HFFc6 (cell line): ENCODE measurements at places on chromosomes 2 and 18. TPM values are rescaled to one million over a fixed set of nuclear protein-coding genes. Genes with fewer than 3 reads are reported as not detected.

DNA sequence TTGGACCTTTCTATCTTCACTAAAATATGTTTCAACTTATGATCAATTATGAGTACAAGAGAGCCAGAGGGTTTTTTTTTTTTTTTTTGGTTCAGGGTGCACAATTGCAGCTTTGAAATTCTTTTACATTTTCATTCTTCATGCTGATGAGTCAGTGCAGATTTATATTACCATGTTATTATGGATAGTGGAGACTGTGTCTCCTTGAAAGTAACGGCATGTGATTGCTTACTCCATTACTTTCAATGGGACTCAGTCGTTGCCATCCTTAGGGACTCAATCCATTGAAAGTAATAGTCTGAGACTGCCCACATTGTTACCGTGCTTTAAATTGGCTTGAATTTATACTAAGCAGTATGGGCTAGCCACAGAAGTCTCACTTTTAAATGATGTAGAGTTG is 286.5 kb upstream of the FANCL start:
- H3K4me3 ChIP-seq: no peak overlapping the region
- H3K27ac ChIP-seq: no peak overlapping the region
- no peak for DNase-seq
- no peaks in the 10 kb centered on the region for H3K4me1 ChIP-seq
- no peaks in the 10 kb centered on the region for H3K36me3 ChIP-seq
- no peaks in the 10 kb centered on the region; the same call in 1 of the 2 replicates for H3K27me3 ChIP-seq

INPP5D gene
- total RNA-seq: 0.43 TPM in 1 of 2 replicates, not detected in the other

DNA sequence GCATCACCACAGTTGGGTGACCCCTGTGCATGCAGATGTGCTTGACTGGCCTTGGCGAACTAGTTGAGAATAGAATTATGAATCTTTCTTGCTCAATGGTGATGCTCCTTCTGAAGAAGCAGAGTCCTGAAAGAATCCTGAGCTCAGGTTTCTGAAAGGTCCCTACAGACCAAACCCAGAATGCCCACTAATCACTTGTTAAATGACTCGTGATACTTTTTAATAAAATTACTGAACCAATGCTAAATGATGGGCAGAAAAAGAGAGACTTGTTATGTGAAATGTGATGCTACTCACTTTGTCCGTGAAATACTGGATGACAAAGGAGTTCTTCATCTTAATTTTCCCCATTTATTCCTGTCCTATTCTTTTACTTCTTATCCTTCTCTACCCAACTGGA is 263.5 kb upstream of the LRRTM1 start:
- no peaks in the 10 kb centered on the region for H3K27me3 ChIP-seq
- no peaks in the 10 kb centered on the region for H3K4me1 ChIP-seq
- no peak overlapping the region for H3K4me3 ChIP-seq
- H3K36me3 ChIP-seq: no peaks in the 10 kb centered on the region
- H3K27ac ChIP-seq: no peak overlapping the region

DNA sequence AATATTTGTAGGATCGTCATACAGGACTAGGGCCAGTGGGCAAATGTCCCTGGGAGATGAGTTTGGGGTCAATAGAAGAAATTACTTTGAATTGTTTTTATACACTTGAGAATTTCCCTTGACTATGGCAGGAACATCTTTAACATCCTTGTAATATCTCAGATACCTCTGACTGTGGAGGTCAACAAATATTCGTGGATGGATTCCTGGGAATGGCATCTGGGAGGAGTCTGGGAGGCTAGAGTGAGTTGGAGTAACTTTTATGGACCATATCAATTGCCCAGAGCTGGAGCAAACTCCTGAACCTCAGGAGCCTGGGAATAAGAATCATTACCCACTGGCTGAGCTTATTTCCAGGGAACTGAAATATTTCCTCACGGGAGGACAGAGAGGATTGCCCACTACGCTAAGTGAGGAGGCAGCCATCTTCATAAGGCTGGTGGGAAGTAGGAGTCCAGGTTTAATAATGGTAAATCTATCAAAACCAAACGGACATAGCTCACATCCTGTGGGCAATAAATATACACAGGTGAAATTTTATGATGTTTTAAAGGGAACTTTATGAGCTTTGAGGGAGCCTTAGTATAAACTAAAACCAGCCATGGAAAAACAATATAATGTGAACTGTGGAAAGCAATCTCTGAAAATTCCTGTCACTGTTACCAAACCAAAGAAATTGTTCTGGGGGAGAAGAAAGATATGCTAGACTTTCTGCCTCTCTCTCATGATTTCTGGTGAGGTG is 44.4 kb upstream of the LCLAT1 start:
- no peaks in the 10 kb centered on the region for H3K36me3 ChIP-seq
- no peak for DNase-seq
- H3K4me3 ChIP-seq: no peak overlapping the region
- H3K27ac ChIP-seq: no peak overlapping the region
- H3K4me1 ChIP-seq: peaks cover 20% of the 10 kb centered on the region
- peaks cover 6% of the 10 kb centered on the region for H3K27me3 ChIP-seq

DNA sequence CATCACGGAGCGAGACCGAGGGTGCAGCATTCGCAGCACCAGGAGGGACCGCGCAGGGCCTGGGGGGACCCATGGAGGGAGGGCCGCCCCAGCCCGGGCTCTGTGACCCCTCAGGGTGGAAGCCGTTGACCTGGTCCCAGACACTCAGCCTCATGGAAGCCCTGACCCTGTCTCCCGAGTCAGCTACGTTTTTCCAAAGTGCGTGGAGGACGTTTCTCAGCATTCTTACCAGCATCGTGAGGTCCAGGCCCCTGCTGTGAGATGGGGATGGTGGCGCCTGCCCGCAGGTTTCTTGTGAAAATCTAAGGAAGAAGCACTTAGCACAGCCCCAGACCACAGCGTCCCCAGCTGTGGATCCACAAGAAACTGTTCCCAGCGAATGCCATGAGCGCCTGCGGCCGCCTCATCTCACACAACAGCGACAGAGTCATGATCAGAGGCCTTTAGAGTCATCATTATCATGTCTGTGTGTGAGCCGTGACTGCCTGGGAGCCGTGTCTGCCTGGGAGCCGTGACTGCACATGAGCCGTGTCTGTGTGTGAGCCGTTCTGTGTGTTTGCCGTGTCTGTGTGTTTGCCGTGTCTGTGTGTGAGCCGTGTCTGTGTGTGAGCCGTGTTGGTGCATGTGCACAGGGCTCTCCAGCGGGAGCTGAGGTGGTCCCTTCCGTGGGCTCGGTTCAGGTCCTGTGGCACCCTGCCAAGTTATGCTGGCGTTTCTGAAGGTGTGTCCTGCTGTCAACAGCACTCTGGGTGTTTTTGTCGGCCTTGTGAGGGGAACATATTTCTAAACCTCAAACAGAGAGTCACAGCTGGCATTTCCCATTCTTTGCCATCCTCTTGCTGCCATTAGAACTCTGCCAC is 49.2 kb upstream of the KCNG2 start:
- no peaks in the 10 kb centered on the region; the same call in 1 of the 2 replicates for H3K27me3 ChIP-seq
- H3K4me3 ChIP-seq: no peak overlapping the region
- H3K36me3 ChIP-seq: peaks cover 38% of the 10 kb centered on the region

- H3K27me3 ChIP-seq: peaks cover 32% of the 10 kb centered on the region
- H3K4me1 ChIP-seq: no peaks in the 10 kb centered on the region
- H3K36me3 ChIP-seq: no peaks in the 10 kb centered on the region
- no peak overlapping the region for H3K4me3 ChIP-seq
- no peak overlapping the region for H3K27ac ChIP-seq
Measured at GRCh38 chr18:23735021-23735464, 45.8 kb downstream of the LAMA3 start.

POTEJ gene
- not detected in 3 replicates for total RNA-seq

GRCh38 chr2:189579585-189580186 is 900 bp downstream of the SLC40A1 start:
- no peak overlapping the region for H3K27ac ChIP-seq
- peaks cover 42% of the 10 kb centered on the region for H3K27me3 ChIP-seq
- H3K4me1 ChIP-seq: no peaks in the 10 kb centered on the region
- no peak for DNase-seq

GRCh38 chr2:120142528-120143219 is 80.5 kb downstream of the TMEM185B start:
- no peak for DNase-seq
- H3K4me3 ChIP-seq: no peak overlapping the region
- H3K4me1 ChIP-seq: no peaks in the 10 kb centered on the region
- no peaks in the 10 kb centered on the region for H3K36me3 ChIP-seq
- peaks cover 14% of the 10 kb centered on the region for H3K27me3 ChIP-seq

DNA sequence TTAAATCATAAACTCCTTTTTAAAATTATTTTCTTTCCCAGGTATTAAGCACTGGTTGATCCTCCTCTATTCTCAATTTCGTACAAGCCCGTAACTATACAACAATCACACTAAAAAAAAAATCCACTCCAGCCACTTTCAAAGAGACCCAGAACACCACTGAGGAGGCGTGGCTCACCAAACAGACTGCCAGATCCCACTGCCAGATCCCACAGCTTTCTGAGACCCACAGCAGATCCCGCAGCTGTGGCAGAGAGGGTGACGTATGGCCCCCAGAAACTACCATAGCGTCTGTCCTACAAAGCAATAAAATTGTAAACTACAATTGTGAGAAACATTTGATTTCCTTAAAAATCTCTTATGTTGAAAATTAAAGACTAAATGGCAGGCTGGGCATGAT is 230.7 kb upstream of the PXDN start:
- no peaks in the 10 kb centered on the region for H3K4me1 ChIP-seq
- no peak overlapping the region for H3K4me3 ChIP-seq

CYP27A1 gene
- total RNA-seq: 0.13 TPM in 1 of 3 replicates, not detected in the others

BMP10 gene
- not detected in 3 replicates for total RNA-seq

DNA sequence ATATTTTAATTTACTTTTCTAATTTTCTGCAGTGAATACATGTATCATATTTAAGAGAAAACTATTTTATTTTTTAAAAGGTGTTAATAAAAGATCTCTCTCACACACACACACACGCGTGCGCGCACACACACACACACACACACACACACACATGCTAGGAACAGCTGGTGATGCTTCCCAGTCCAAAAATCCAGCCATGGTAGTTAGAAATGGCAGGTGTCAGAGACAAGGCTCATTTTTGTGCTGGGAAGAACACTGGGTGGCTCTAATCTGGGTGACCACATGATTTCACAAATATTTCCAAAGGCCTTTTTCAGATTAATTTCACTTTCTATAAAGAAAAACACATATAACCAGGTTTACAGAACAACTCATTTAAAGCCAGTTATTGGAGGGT is 104.5 kb upstream of the NCK2 start:
- peaks cover 15% of the 10 kb centered on the region for H3K4me1 ChIP-seq
- DNase-seq: no peak
- H3K27me3 ChIP-seq: peaks cover 49% of the 10 kb centered on the region
- no peak overlapping the region for H3K4me3 ChIP-seq
- H3K27ac ChIP-seq: no peak overlapping the region
- H3K36me3 ChIP-seq: no peaks in the 10 kb centered on the region

- H3K27me3 ChIP-seq: peaks cover 2% of the 10 kb centered on the region; the same call in 1 of the 2 replicates
- H3K4me3 ChIP-seq: peak overlapping the region; percentile 68
- DNase-seq: peak; percentile 96
Measured at GRCh38 chr18:29164020-29164706, 987.2 kb upstream of the CDH2 start.

DNA sequence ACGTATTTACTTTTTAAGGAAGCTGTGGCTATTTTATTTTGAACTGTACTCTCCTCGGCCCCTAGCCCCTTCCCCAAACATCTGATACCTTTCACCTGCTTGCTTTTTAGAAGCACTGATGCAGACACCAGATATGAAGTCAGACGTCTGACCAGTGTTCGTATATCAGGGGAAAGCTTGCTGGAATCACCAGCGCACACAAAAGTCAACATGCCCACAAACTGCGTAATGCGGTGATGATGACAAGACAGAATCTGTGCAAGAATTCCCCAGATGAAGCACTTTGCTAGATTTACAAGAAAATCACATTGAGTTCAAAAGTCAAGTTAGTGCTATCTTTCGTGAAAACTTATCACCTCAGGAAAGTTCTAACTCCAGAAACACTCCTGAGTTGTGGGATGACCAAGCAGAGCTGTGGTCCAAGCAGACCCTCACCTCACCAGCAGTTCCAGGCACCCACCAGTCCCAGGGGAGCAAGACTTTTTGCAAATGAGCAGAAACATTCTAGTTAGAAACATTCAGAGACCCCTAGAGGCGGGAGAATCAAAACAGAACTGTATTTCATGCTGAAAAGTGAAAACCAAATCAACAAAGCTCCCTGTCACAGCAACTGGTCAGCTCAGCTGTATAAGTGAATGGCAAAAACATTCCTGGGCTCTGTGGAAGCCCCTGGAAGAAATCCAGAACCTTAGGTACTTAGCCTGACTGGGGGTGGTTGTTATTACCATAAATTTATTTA is 55.7 kb downstream of the INO80C start:
- H3K27me3 ChIP-seq: peaks cover 10% of the 10 kb centered on the region
- H3K4me3 ChIP-seq: no peak overlapping the region
- DNase-seq: no peak
- H3K27ac ChIP-seq: no peak overlapping the region
- H3K4me1 ChIP-seq: no peaks in the 10 kb centered on the region
- no peaks in the 10 kb centered on the region for H3K36me3 ChIP-seq

DNA sequence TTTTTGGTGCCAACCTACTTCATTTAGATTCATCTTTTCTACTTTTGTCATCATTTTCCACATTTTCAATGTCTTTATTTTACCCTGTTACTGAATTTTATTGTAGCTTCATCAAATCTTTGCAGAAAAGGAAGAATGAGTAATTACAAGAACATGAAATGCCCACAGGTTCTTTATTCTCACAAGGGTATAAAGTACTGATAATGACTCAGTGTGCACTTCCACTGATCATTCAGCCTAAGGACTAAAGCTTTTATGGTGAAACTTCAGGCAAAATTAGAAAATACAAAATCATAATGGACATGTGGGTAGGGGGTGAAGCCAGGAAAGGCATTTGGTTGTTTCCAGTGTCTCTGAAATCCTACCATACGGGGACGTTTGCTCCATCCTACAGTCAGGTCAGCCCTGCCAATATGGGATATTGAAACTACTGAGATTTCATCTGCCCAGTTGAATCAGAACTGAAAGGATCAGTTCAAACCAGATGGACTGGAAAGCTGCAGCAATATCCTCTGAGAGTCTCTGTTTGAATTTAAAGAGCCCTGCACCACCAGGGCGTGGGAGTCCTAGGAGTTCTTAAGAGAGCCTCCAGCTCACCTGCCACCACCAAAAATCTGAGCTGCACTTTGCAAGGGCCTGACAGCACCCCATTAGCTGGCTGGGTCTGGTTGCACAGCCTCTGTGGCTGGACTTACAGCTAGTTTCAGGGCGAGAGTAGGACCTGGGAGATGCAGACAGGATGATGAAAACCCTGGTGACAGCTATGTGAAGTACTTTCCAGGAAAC is 390.4 kb downstream of the CMPK2 start:
- no peak overlapping the region for H3K27ac ChIP-seq
- H3K36me3 ChIP-seq: no peaks in the 10 kb centered on the region; the same call in 1 of the 2 replicates
- H3K4me3 ChIP-seq: no peak overlapping the region
- DNase-seq: no peak
- no peaks in the 10 kb centered on the region for H3K4me1 ChIP-seq

- no peaks in the 10 kb centered on the region for H3K36me3 ChIP-seq
- no peaks in the 10 kb centered on the region for H3K4me1 ChIP-seq
- no peak overlapping the region for H3K4me3 ChIP-seq
Measured at GRCh38 chr2:200063155-200063554, 107.8 kb downstream of the MAIP1 start.
